ENCODE measurements at places on chromosomes 2 and 18.
A peak's percentile ranks its signal among the peaks of the same experiment; 100 is the strongest.

DNA sequence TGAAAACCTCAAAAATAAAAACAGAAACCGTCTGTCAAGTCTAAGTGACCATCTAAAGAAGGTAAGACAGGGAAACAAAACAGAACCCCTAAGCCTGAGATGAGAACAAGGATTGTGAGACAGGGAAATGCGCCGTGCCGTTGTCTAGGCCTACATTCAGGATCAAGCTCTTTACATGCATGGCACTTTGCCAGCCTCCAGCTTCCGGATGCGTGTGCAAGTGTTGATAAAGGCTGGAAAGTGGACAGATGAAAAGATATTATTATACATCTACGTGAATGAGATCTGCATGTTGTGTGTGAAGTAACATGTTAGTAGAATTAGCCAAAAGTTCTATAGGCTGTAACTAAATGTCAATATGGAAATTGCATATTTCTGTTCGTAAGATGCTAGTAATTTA is 28.6 kb upstream of the TMEM87B start:
- DNase-seq, result no peak

DNA sequence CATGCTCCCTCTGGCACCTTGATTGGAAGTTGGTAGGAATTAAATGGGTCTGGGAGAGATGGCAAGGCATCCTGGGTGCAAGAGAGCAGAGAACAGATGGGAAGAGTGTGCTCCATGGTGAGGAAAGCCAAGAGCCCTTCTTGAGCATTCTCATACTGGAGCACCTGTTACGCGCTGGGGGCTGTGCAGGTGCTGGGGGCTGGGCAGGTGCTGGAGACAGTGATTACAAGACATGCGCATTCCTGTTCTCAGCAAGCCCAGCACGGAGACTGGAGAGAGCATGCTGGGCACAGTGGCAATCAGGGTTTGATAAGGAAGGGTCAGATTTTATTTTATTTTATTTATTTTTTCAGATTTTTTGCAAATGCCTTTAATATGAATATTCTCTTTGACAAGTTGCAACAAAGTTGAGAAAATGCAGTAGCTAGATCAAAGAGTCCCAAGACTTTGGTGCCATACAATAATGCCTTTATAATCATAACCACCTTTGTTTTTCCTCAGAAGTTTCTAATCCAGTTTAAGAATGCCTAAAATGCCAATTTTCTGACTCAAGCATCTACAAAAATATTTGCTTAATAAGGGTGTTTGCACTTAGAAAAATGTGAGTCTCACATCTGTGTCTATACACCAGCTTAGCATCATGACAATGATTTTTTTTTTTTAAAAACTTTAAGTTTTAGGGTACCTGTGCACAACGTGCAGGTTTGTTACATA is 193.3 kb downstream of the RNF152 start:
- no peak for DNase-seq

- DNase-seq, result peak; percentile 58
Observed at GRCh38 chr2:31828891-31829290, 181.9 kb downstream of the MEMO1 start.

GRCh38 chr2:157843935-157844334 is 32.2 kb downstream of the ACVR1 start:
- DNase-seq, result no peak

GRCh38 chr2:165691615-165692014 is 102.4 kb downstream of the GALNT3 start:
- no peak for DNase-seq

- DNase-seq, result no peak
Observed at GRCh38 chr18:50091509-50092244, 103.3 kb downstream of the MYO5B start.

DNA sequence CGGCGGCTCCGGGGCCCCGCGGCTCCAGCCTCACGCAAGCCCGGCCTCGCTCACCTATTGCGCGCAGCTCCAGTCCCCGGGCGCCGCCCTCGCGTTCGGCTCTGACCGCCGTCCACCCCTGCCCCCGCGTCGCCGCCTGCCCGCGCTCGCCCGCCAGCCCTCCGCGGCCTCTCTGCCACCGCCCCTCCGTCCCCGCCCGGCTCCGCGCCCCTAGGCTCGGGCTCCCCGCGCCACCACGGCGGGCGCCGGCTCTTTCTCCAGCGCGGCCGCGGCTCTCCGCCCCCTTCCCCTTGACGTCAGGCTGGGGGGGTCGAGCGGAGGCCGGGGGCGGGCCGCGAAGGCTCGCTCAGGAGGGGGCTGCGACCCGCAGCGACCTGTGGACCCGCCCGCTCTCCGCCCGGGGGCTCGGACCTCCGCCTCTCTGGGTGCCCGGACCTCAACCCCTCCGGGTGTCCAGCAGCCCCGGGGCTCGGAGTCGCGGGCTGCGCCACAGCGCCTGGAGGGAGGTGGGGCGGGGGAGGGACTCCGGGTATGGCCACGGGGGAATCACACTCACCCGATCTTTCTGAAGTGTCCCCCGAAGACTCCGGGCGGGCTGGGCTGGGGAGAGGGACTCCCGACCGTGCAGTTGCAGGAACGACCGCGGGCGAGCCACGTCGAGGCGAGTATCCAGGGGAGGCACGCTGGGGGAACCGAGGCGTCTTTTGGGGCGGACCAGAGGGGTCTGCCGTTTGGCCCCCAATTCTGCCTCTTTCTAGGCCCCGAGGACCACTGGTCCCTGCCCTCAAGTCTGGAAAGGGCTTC is at the start of gene SEMA4C:
Gene SEMA4C (minus strand): TSS at position 259 of the 804 bp plus-strand sequence. CDS start 2,194 bp downstream, outside the sequence.
- peak; percentile 23 for DNase-seq

GRCh38 chr18:21330122-21330701 is 88.2 kb downstream of the GREB1L start:
- peak; percentile 70 for DNase-seq

- no peak for DNase-seq
Observed at GRCh38 chr18:79881695-79882094, 69.8 kb downstream of the SLC66A2 start.

- no peak for DNase-seq
Observed at GRCh38 chr2:176383836-176384442, 114.7 kb downstream of the MTX2 start.

DNA sequence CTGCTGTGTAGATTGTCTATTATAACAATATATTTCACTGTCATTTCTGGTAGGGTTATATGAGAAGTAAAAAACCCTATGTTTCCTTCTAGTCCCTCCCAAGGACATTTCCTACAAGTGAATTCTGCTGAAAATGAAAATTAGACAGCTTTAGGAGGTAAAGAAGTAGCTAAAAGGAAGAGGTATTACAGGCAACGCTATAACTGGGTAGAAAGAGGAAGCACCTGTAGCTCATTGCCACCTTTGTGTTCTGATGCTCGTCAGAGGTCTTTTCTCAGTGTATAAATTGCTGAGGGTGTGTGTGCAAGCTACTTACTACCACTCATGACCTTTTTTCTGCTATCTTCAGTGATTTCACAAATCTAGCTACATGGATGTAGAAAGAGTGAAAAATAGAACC is 1.4 kb downstream of the DNAJC10 start:
- no peak for DNase-seq

DNA sequence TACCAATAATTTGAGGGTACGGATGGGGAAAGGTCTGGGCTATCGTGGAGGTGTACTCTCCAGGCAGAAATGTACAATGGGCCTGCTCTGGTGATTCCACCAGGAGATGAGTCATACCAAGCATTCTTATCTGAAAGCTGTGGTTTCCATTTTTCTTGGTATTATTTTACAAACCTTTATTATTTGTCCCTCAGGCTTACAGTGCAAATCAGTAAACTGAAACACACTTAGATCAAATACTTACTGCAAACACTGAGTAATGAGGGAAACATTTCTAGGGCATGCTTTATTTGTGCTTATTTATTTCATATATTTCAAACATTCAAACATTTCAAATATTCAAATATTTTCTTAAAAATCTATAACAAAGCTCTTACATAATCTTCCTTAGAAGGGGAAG is 319.8 kb downstream of the RND3 start:
- DNase-seq, result peak; percentile 80

- peak; percentile 40 for DNase-seq
Observed at GRCh38 chr2:203623661-203624060, 82.8 kb upstream of the CD28 start.

DNA sequence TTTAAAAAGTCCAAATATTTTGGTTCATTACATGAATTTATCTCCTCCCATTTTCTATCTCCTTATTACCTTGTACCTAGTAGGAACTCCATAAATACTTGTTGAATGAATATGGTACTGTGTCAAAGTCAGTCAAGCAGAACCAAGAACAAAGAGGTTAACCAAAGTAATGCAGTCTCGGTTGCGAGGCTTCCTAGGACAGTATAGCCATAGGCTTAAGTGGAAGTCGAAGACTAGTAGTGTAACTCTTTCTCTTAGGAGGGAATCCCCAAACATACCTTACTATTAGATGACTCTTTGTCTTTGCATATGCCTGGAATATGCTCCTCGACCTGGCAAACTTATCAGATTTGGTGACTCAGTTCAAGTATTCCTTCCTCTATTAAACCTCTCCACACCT is 4.8 kb downstream of the LIPT1 start:
- DNase-seq, result no peak

DNA sequence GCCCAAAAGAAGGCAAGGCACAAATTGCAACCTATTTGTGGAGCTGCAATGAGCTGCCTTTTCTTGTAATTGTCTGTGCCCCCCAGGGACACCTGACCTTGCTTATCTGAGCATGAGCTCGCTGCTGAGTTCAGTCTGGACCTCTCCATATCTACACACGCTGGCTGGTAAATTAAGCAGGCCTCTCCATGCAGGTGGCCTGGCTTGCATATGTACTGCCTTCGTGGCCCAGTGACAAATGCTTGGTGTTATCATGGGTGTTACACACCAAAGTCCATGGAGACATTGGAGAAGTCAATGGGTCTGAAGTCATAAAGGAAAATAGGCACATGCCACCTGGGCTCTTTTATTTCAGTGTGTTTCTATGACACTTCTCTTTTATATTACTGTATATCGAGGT is 121.2 kb downstream of the IRS1 start:
- no peak for DNase-seq

- no peak for DNase-seq
Observed at GRCh38 chr2:1136846-1137245, 186.2 kb downstream of the SNTG2 start.

DNA sequence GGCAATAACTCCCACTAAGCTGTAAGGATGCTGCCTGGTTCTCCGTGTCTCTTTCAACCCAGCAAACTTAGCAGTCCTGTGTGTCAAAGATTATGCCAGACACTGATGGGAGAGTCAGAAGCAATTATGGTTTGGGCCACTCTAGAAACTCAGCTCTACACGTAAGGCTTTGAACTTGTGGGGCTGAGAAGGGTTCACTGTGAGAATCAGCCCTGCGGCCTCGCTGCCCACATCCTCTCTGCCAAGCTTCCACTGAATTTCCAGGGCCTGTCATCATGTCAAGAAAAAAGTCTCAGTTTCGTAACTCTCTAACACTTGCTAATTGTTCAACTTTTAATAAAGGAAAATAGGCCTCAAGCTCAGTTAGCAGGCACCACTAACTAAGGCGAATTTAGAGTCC is 308.8 kb upstream of the LYPD1 start:
- DNase-seq, result no peak

GRCh38 chr2:159546716-159547430 is 69.5 kb downstream of the BAZ2B start:
- DNase-seq, result no peak

GRCh38 chr2:118710481-118710880 is 137.0 kb downstream of the EN1 start:
- DNase-seq, result no peak

DNA sequence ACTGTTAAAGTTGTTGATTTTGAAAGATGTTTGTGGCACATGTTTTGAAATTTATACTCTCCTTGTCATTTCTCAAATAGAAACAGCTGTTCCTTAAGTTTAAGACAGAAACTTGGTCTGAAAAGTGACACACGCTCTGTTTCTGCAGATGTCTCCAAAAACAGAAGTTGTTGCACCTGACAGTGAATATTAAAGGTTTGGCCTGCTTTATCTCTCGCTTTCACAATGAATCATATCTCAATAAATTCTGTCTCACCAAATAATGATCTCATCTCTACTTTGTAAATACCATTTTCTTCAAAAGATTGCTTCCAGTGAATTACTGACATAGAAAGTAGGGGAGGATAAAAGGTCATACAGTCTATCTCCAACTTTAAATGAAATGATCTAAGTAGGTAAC is 294.9 kb upstream of the SYT4 start:
- DNase-seq, result no peak

GRCh38 chr2:12620759-12621158 is 96.0 kb upstream of the TRIB2 start:
- no peak for DNase-seq

DNA sequence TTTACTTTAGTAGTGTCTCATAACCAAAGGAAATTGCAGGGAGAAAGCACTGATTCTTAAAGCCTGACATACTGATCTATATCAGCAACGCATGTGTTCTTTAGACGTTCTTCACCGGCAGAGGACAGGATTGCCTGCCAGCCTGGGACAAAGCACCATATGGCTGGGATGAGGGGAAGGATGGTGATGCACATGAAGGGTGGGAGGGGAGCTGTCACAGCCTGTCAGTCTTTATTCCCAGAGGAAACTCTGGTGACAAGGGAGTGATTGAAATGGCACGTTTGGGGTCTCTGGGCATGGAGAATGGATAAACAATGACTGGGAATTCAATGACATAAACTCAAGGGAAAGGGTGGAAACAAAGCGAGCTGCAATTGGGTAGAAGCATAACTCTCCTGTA is 808.1 kb downstream of the DCC start:
- DNase-seq, result no peak

DNA sequence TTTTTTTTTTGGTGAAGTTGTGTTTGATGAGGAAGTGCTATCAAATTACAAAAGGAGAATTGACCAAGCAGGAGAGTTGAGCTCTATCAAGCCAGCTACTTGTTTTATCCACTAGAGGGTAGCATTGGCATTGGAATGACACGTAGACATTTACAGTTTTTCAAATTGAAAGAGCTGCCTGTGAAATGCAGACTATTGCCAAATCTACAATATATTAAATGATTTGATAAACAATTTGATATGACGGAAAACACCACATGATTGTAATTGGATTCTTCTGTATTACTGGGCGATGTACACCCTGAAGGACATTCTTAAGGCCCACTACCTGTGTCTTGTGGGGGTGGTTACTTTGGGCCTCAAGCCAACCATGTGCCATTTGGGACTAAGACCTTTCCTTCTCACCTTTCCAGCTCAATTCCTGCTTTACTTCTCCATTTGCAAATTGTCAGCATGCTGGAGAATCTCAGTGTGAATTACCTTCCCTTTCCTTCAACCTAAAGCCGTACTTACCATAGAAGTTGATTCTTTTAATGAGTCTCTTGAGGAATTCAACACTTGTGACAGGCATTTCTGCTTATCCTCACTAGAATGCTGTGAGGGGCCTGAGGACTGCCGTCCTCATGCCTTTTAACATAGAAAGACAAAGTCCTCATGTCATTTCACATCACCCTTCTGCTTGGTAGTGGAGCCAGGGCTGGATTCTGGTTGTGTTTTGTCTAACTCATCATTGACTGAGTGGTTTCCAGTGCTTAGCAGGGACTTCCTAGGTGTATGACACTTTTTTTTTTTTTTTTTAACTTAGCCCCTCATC is 134.8 kb upstream of the THUMPD2 start:
- DNase-seq, result peak; percentile 13

DNA sequence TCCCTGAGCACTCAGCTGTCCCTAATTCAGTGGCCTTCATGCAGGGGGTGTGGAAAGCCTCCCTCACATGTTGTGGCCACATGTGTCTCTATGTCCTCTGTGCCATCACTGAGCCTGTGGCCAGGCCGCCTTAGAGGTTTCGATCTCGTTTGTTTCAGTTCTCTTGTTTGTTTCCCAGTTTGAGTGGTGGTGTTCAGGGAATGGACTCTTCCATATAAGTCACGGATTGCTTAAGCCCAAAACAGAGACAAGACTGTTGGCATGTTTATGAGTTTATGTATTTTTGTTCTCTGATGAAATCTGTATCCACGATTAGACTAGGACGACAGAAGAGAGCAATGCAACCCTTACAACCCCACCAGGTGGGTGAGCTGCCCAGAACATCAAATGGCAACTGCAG is 134.5 kb downstream of the CCBE1 start:
- DNase-seq, result no peak

GRCh38 chr2:10139536-10139935 is 17.0 kb downstream of the RRM2 start:
- no peak for DNase-seq
